Foreskin melanocyte (primary cell): ENCODE measurements at places on chromosomes 1 and 21.

DNA sequence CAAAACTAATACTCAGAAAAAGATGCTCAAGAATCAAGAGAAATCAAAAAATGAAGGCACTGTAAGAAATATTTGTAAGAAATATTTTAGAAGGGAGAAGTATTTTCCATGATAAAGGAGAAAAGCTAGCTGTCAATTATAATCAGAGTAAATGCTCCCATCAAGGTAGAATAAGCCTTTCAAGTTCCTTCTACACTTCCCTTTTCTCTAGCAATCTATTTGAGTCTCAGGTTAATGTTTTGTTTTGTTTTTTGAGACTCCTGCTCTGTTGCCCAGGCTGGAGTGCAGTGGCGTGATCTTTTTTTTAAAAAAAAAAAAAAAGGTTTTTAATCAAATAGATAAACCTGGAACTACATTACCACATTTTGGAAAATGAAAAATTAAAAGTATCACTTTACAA lies 33.3 kb downstream of the PUM1 start:
- DNase-seq, result no peak

DNA sequence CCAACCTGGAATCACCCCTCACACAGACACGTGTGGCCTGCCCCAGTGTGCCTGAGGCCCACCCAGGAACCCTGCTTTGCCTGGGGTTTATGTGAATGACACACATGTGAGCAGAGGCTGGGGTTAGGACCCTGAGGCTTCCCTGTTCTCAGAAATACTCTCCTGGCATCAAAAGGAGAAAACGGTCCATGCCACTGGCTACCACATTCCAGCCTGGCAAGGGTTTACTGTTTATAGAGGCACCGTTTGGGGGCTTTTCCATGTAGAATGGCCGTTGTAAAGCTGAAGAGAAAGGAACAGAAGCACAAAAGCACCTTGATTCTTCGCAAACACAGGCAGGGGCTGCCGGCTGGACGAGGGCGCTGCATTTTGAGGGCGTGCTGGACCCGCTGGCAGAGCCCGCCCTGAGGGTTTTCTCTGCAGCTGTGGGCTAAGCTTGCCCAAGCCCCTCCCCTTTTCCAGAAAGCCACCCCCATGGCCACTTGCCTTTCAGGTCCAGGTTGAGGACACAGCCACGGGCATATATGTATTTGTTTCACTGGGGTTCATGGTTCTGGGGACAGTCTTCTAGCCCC lies 13.0 kb downstream of the TFF3 start:
- no peak for DNase-seq

- no peak for DNase-seq
Measured at GRCh38 chr1:208034135-208034534, 123.2 kb upstream of the CD34 start.

DNA sequence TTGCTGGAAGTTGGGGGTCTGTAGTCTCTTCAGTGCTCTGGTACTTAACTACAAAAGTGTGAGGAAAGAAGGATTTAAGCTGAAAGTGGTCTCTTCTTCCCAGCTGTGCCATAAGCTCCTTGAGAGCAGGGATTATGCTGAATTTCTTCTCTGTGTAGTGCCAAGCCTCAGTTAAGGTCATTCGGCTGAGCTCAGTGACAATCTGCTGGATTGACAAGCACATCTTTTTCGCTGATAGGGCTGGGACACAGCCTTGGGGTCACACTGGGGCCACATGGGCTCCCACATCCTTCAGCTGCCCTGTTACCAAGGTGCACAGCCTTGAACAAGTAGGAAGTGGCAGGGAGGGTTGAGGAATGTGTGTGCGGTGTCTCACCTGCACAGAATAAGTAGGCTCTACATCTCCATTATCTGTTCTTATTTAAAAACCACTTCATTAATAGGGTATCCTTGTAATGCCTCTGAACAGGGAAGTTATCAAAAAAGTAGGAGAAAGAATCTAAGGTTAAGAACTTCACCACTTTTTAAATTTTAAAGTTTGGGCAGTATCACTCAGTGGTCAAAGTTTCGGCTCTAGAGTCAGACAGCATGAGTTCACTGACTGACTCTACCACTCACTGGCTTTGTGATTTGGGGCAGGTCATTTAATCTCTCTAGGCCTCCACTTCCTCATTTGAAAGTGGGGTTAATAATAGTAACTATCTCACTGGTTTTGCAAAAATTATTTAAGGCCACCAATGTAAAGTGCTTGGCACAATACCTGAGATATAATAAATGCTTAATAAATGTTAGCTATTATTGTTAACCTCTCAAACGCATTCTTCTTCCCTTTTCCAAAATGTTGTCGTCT lies 10.3 kb downstream of the ZBTB40 start:
- DNase-seq, result no peak

- no peak for DNase-seq
Measured at GRCh38 chr1:53182716-53183094, 13.9 kb upstream of the CPT2 start.

DNA sequence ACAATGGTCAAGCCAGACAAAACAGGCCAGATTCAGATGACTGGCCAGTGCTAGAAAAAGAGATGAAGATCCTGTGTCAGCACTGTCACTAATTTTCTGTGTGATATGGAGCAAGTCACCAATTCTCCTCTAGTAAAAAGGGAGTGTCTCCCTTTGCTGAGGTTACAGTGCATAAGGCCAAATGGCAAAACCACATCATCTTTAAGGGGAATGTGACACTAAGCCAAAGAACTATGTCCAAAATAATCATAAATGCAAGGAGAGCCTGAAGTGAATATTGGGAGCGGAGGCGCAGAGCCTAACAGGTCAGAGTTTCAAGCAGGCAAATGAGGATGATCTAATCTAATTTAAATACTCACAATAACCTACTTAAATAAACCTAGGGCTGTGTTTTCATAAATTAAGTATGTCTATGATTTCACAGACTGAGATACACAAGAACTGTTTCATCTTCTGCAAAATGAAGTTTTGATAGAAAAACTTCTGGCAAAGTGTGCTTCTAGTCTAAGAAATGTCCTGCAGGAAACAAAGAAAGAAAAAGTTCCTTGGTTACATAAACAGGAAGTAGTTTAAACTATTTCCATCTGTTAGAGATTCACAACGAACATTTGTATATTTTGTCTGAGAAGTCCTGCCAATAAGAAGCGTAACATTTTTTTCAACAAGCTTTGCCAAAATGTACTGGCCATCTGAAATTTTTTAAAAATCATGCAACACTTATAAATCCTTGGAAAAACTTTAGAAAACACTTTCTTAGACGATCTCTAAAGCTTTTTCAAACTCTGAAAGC lies 290.2 kb downstream of the LRRC40 start:
- peak; percentile 13 for DNase-seq

DNA sequence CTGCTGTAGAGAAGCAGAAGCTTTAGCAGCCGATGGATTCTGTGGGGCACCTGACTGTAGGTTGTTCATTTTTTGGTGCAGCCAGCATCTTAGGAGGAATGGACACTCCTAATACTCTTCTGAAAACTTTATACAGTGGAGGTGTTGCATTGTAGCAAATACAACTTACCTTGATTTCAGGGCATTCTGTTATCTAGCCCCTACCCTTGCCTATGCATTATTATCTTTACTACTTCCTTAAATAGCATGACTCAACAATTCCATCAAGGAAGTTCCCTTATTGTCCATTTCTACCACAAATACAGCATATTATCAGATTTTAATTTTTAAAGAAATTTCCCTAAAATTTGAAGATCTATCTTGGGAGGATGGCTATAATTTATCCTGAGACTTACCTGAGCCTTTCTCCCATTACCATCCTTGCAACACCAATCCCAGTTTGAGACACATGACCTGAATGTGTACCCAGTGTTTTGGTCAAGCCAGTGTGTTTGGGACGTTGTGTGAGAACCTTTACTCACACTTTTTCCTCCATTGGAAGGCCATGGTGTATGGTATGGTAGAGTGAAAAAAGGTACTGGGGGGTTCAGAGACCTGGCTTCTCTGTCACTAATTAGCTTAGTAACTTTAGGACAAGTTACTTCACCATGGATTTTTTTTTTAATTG lies 9.2 kb downstream of the POU2F1 start:
- no peak for DNase-seq

- DNase-seq, result no peak
Measured at GRCh38 chr21:44413566-44414290, 41.6 kb upstream of the LRRC3 start.

GRCh38 chr1:31366796-31367195 lies 6.1 kb downstream of the FABP3 start:
- no peak for DNase-seq

- DNase-seq, result no peak
Measured at GRCh38 chr1:45535988-45536766, 14.4 kb upstream of the AKR1A1 start.

- no peak for DNase-seq
Measured at GRCh38 chr1:175167861-175168260, 24.7 kb downstream of the KIAA0040 start.

- DNase-seq, result no peak
Measured at GRCh38 chr1:15028616-15029015, 124.9 kb upstream of the TMEM51 start.

DNA sequence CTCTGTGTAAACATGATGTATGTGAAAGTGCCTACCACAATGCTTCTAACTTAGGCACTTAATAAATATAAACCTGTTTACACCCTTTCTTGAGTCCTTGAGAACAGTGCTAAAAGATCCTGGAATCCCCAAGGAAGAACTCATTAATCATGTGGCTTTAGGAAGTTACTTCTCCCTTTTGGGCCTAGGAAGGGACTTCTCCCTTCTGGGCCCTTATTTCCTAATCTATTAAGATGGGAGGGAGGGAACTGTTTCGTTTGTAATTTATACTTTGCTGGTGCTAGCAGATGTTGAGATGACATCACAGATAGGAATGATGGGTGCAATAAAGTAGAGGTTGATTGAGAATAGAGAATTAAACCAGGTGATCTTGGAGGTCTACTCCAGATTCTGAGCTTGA lies 1.2 kb downstream of the BTF3L4 start:
- no peak for DNase-seq

- no peak for DNase-seq
Measured at GRCh38 chr1:50417946-50418599, 5.2 kb downstream of the DMRTA2 start.

DNA sequence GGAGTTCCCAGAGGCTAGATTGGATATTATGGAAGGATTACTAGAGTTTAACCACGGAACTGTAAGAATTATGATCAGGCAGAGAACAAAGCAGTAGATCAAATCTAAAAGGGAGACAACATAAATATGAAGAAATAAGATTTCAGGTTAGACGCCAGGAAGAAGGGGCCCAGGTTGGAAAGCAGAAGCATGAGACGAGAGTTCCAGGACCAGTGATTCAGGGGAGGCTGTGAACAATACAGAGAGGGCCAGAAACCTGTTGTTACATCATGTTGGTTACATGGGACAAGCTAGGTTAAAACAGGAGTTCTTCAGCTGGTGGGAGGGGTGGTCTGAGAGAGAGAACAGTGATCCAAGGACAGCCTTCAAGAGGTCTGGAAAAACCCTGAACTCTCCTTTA lies 128.4 kb upstream of the MROH9 start:
- DNase-seq, result no peak

DNA sequence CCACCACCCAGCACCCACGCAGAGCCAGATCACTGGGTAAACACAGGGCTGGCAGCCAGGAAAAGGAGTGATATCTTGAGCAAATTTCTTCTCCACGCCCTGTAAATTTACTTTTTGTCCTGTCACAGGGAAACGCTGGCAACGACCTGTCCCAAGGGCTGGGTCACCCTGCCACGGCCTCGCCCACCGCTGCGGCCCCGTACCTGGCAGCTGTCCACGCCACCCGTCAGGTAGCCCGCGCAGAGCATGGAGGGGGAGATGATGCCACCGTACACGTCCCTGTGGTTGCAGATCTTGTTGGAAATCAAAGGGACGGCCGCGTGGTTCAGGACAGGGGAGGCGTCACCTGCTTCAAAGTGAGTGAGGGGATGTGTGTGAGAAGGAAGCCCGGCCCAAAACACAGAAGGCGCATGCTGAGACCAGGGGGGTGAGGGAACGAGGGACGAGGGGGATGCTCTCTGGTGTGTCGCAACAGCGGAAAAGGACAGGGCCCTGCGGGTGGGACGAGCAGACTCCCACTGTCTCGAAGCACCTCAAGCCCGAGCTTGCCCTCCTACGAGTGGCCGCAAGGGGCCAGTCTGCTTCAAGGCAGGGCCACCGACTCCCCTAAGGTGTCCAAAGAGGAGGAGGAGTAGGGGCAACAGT lies 10.1 kb upstream of the TFF1 start:
- DNase-seq, result no peak

DNA sequence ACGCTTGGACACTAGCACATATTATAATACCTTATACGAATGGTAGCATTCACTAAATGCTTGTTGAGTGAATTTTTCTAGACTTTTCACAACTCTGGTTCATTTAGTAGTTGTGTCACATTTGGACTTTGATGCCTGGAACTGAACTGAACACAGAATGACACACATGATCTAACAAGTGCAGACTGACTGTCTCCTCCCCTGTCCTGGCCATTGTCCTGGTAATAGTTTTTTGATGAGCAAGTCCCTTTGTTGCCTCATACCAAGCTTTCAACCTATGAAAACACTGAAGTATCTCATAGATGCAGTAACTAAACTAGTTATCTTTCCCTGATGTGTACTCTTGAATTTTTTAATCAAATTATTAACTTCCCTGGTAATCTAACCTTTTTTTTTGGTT lies 66.4 kb downstream of the LRRC8D start:
- DNase-seq, result no peak

GRCh38 chr21:14744368-14744767 lies 198.3 kb upstream of the SAMSN1 start:
- DNase-seq, result no peak

DNA sequence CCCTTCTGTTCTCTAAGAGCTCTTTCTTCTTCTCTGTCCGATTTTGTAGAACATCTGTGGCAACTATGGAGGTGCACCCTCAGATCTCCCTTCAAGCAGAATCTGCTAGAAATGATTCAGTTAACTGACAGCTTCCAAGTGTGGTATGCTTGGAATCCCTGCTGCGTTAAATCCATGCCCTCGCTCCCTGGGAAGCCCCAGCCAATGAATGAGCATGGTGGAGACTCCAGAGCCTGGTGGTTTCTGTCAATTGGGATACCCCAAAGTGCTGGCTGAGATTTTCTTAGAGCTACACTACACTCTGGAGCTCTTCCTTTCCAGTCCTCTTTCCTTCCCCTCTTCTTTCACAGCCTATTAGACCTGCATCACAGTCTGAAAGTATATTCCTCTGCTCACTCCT lies 116.3 kb upstream of the C1orf21 start:
- no peak for DNase-seq

DNA sequence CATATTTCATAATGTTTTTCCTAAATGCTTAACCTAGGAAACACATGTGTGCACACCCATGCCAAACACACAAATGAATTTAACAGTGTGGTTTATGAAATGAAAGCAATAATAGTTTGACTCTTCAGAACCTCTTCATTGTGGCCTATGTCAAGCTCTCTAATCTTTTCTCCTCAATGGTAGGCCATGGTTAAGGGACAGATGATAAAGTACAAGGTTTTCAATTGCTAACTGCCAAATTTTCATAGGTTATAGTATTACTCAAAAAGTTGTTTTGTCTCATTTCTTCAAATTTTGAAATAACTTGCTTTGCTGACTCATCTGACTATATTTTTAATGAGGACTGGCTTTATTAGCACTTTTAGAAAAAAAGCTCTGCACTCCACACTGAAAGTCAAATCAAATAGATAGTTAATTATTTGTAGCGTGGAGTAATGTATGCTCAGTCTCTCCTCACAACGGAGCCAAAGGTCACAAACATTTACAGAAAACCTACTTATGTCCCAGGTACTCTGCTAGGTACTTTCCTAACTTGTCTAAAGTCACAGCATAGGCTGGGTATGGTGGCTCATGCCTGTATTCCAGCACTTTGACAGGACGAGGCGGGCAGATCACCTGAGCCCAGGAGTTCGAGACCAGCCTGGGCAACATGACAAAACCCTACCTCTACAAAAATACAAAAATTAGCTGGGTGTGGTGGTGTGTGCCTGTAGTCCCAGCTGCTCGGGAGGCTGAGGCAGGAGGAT lies 3.0 kb upstream of the ADCY10 start:
- no peak for DNase-seq

- peak; percentile 43 for DNase-seq
Measured at GRCh38 chr1:217614200-217614712, 16.6 kb downstream of the GPATCH2 start.
